H1 (cell line): ENCODE measurements at places on chromosomes 3 and 15.

DNA sequence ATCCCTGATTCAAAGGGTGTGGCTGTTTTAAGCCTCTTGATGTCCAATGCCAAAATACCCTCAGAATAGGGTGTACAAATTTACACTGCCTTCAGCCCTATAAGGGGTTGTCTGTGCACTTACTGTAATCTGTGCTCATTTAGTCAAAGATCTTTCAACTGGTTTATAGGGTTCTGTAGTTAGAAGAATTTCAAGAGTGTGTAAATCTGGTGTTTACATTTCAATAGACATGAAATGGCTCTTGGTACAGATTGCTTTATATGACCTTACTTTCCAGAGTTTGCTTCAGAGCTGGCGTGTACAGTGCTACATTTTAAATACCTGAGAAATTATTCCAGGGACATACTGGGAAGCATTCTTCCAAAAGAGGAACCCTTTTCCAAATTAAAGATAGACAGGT, 399.3 kb downstream of the FOXP1 start:
- DNase-seq = no peak

- DNase-seq = no peak
Measured at GRCh38 chr3:11438646-11439045, 166.4 kb downstream of the ATG7 start.

DNA sequence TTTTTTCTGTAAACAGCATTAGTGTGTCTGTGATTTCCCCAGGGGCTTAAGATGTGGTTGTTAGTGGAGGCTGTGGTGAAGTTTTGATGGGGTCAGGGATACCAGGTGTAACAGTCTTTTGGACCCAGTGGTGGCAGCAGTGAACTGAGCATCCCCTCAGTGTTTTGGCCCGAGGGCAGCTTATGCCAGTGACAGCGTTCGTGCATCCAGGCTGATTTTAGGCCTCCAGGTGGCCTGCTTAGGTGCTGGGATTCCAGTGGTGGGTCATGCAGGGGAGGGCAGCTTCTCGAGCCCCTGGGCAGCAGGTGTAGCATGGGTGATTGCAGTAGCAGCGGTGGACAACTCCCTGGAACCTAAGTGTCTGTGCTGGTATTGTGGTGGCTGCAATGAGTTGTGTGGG, 29.2 kb downstream of the STT3B start:
- DNase-seq = no peak

DNA sequence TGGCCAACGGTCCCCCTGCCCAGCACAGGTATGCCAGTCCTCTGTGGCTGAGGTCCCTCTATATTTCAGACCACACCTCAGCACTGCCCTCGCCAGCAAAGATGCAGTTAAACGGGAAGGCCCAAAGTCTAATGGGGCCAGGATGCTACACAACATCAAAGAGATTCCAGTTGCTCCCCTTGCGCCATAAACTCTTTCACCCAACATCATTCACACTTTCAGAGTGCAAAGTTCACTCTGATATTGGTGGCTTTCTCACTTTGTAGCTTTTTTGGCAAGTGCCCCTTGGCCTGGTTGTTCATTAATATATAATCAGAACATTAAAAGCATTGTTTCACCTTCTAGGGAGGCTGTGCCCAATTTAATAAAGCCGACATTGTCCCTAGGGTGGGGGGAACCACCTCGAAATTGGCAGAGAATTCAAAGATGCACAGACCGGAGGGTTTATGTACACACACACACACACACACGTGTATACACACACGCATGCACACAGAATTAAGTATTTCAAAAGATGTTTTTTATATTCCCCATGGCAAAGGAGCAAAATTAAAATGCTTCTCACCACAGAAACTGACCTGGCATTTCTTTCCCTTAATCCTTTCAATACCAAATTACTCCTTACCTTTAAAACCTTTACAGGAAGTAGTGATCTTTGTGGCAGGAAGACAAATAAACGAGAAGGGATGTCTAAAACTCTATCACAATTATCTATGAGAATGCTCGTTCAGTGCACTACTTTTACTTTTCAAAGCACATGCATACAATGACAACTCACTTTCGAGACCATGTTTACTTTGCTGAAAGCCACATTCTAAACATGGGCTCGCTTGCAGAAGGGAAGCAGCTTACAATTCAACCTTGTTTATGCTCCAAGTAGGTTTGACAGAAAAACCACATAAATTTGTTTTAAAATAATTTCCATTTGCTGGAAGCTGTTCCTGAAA, 19.5 kb downstream of the LRIG1 start:
- no peak for DNase-seq

DNA sequence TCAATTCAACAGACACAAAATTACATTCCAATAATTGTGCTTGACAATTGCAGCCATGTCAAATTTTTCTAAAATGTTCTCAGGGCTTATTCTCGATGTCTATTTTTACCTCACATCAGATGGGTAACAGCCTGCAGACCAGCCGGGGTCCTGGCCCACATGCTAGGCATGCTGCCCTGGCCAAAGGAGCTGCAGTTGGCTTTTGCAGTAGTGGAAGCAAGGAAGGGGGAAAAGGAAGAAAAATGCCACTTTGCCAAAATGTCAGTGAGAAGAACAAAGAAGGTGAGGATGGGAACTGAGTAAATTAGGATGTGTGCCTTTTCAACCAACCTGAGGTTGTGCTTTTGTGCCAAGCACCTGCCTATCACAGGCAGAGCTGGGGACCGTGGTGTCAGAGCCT, 161.0 kb downstream of the FOXB1 start:
- no peak for DNase-seq
